ENCODE measurements at places on chromosomes 1 and 21.

DNA sequence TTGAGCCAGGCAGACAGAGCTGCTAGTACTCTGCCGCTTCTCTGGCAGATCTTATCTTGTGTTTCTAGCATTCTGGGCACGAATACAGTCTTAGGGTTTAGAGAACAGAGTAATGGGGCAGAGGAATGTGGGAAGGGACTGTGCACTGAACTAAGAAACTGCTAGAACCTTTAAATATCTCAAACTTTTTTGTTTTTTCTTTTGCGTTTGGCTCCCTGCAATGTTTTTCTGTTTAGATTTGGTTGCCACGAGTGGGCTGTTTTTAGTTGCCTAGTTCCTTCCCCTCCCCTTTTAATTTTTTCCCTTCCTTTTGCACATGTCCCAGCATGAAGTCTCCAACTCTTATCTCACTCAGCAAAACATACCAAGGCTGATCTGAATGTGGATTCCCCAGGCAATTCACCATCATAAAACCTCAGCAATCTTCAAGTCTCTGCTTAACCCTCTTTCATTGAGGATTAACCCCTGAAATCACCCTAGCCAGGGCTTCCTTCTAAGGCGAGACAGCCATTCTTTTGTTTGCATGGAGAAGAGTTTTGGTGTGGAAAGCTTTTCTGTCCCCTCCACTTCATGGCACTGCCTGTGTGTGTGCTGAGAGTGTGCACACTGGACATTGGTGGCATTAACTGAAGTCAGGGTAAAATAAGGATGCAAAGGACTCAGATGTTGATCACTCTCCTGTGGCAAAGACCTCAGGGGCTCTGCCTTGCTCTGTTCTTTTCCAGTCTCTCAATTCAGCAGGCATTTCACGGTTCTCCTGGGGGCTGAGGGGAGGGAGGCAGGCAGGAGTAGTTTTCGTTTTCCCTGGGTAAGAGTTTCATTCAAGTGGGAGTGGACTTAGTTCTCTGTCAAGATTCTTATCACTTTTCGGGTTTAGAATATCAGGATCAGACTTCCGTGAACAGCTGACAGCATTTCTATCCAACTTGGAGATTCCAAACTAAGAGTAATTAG lies 2.8 kb upstream of the ATF3 start:
- no peak for DNase-seq

DNA sequence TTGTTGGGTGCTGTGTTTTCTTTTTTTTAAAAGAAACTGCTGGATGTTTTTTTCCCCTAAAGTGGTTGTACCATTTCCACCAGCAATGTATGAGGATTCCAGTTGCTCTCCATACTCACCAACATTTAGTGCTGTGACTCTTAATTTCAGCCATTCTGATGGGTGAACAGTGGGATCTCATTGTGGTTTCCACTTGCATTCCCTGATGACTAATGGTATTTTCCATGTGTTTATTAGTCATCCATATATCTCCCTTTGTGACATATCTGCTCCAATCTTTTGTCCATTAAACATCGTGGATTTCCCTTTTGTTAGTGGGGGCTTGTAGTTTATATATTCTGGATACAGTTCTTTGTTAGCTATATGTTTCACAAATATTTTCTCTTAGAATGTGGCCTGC lies 206.0 kb downstream of the CAMTA1 start:
- DNase-seq, result no peak

GRCh38 chr1:165508291-165508690 lies 35.5 kb upstream of the LRRC52 start:
- no peak for DNase-seq

GRCh38 chr1:24388331-24388885 lies 25.2 kb downstream of the STPG1 start:
- no peak for DNase-seq

DNA sequence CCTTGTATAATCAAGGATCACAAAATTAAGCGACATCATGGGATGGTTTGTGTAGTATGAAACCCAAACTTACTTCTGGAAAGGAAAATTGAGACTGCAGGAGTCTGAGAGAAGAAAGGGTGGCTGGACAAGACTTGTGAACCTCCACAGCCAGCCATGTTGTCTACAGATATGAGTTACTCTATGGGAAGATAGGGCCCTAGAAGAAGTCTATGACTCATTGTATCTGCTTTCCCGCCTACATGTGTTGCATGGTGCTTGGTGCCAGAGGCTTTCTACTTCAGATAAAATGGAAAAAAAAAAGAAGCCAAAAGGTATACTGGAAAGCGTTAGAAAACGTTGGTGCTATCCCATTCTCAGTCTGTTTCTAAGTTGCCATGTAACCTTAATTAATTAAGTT lies 18.7 kb upstream of the OR6N2 start:
- no peak for DNase-seq

GRCh38 chr1:45456531-45456930 lies 34.4 kb downstream of the TESK2 start:
- DNase-seq, result no peak

DNA sequence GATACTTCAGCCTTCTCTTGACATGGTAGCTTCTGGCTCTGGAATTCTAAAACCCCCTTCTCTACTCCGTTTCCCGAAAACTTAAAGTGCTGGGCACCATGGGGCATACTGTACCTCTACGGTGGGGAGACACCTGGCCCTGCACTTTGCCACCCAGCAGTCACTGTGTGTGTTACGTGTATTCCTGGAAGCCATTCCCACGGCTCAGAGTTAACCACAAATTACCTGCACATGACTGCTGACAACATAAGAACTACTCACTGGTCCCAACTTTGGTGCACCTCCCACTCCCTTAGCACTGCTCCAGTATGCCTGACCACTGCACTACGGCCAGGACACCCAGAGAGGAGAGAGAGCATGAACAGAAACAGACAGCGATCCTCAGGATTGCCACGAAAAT lies 29.4 kb upstream of the TMPRSS2 start:
- DNase-seq, result no peak

DNA sequence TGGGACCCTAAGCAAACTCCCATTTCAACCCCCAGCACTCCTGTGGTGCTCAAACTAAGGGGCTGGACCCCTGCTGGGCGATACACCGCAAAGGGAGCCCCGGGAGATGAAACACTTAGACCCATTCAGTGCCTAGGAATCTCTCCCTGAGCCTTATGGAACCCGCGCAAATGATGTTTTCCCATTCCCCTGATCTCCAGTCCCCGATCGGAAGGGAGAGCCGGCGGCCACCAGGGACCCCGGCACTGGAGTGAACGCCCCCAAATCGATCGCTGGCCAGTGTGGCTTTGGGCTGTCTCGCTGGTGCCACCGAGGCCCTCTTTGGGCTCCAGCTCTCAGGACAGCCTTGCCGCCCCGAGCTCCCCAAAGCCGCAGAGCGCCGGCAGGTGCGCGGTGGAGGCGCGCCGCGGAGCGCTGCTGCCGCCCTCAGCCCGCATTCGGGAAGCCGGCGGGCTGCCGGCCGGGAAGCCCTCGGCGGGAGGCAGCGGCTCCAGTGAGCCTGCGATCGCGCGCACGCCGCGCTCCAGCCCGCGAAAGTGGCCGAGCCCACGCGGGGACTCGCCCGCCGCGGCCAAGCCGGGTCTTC lies 1.1 kb downstream of the PLXNA2 start:
- peak; percentile 43 for DNase-seq

- peak; percentile 67 for DNase-seq
Measured at GRCh38 chr1:233613252-233614172, at the start of gene KCNK1. TSS of gene KCNK1 (plus strand) at chr1:233614106. CDS start at chr1:233614172, 66 bp downstream.

DNA sequence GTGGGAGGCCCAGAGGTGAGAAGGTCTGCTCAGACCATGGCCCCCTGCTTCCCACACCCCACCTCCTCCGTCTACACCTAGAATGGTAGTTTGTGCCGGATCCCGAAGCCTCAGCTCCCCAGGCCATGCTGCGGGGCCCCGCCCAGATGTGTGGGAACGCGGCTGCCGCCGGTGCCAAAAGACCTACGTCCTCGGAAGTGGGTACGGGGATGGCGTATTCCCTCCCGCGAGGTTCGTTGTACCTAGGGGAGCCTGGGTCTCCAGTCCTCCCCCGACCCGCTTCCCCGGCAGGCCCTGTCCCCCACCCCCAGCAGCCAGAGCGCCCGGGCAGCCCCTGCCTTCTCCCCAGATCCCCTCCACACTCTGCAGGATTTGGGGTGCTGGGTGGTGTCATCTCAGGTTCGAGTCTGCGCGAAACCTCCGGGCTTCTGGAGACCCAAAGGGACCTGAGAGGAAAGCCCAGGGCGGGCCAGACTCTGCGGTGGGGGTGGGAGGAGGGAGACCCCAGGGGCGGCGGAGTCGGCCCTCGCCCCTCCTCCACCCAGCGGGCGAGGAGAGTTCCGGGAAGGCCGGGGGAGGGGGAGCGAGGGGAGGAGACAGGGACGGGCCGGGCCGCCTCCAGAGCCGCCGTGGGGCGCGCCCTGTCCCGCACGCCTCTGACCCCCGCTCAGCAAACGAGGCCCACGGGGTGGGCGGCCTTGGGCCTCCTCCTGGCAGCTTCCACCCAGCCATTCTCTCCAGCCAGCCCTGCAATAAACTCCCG lies 6.2 kb upstream of the PRDM16 start:
- peak; percentile 60 for DNase-seq

DNA sequence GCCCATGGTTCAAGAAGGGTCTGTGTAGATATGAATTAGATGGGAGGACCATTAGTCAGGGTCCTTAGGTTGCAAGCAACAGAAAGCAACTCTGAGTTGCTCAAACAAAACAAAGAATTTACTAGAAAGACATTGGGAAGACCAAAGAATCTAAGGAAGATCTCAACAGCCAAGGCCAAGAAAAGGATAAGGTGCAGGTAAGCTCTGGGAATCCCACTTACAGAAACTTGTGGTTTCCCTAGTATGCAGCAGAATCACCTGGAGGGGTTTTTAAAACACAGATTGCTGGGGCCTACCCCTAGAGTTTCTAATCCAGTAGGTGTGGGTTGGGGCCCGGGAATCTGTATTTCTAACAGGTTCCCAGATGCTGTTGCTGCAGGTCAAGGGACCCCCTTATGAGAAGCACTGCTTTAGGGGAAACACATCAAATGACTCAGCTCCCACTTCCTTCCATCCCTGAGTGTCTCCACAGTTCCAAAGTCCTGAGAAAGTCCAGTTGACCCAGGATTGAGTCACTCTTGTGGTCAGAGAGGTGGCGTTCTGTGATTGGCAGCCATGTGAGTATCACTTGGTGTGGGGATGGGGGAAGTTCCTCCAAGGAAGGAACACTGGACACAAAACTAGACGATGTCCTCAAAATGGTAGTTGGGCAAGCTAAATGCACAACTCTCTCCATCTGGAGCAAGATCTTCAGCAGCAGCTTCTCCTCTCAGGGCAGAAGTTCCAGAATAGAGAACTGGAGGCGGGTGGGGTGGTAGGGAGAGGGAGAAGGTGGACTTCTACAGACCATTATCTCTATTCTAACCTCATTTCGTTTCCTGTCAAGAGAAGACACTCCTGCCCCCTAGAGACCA lies 24.2 kb upstream of the EYA3 start:
- DNase-seq, result peak; percentile 39

DNA sequence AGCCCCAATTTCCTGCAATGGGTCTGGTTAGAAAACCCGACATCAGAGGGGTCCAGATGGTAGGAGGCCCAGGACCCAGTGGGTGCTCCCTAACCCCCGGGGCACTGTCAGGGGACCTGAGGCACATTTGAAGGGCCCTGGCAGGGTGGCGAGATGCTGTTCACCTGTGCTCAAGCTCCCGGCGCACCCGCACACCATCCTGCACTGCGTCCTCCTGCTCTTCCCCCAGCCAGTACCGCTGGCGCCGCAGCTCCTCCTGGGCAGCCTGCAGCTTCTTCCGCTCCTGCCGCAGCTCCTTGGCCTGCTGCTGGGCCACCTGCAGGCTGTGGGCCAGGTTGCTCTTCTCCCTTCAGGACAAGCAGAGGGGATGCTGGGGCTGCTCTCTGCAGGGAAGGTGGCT lies 36.0 kb downstream of the RNU1-1 start:
- no peak for DNase-seq

GRCh38 chr1:32924881-32925344 lies 23.7 kb upstream of the TMEM54 start:
- DNase-seq, result no peak

DNA sequence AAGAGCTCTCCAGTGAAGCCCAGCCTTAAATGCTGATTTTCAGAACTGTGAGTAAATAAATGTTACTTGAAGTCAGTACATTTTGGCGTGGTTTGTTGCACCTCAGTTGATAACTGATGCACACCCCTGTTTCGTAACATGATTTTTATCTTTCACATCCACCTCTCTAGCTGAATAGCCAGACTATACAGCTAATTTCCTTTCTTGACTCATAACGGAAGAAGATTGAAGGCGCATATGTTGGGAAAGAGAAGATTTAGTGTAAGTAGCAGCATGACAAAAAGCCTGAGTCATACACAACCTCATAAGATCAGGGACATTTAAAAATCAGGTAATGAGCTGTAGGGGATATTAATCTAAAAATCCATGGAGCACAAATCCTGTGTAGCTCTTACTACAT lies 716.2 kb upstream of the ZP4 start:
- DNase-seq, result no peak

DNA sequence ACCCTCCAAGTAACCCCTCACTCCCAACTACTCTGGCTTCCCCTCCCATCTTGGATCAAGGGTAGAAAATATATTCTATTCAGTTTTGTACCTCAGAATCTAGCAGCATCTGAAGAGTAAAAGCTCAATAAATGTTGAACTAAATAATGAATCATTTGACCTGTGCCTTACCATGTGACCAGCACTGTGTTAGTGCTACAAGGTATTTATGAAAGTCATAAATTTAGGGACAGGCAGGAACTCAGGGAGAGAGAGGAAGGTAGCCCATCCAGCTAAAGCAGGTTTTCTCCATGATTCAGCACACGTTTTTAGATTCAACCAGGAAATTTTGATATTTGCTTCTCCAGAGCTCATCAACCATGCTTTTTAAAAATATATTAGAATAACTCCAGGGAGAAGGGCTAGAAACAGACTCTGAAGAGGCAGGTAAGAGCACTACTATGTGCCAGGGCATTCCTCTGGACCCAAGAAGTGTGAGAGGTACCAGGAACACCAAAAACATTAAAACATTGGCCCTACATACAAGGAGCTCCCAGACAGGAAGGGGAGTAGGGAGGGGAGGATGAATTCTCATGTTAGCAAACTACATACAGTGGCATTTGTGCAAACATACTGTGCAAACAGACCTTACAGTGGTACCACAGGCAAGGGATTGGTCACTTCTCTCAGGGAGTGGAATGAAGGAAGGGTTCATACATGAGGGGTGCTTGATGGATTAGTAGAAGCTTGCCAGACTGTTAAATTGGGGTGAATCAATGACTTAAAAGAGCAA lies 64.3 kb downstream of the FYB2 start:
- DNase-seq, result no peak

GRCh38 chr1:70318191-70318590 lies 36.3 kb downstream of the ANKRD13C start:
- no peak for DNase-seq

GRCh38 chr1:97727029-97727428 lies 193.8 kb downstream of the DPYD start:
- DNase-seq, result no peak

GRCh38 chr1:110872366-110872744 lies 593 bp upstream of the CD53 start:
- no peak for DNase-seq

All from heart left ventricle (tissue), 16 donors.